Glomerular endothelial cell (primary cell): ENCODE measurements at places on chromosomes 5 and 9. TPM values are rescaled to one million over a fixed set of nuclear protein-coding genes. Genes with fewer than 3 reads are reported as not detected.

GRCh38 chr9:69046723-69047122, 11.2 kb downstream of the FXN start:
- DNase-seq = no peak

- no peak for DNase-seq
Observed at GRCh38 chr9:122334916-122335315, 35.9 kb upstream of the PTGS1 start.

- DNase-seq = no peak
Observed at GRCh38 chr9:89935801-89936200, 331.0 kb downstream of the GADD45G start.

GRCh38 chr9:15541872-15542271, 11.0 kb upstream of the CCDC171 start:
- DNase-seq = no peak

- DNase-seq = no peak
Observed at GRCh38 chr5:169964246-169964645, 16.0 kb downstream of the INSYN2B start.

DNA sequence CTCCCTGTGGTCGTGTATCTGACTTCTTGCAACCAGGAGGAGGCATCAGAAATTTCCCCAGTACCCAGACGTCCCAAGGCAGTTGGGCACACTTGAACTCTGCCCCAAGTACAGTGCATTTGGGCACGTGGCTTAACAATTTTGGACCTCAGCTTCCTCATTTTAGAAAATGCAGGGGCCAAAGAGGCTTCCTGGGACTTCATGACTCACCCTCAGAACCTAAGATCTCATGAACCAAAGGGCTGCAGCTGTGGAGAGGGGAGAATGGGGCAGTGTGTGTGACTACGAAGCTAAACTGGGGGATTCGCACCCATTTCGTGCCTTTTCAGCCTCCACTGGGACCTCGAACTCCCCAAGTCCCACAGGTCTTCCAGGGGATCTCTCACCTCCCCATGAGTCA, 59.2 kb downstream of the SYK start:
- DNase-seq = no peak

- no peak for DNase-seq
Observed at GRCh38 chr9:13165956-13166355, 113.5 kb downstream of the MPDZ start.

GRCh38 chr9:89039664-89040063, 48.4 kb downstream of the S1PR3 start:
- no peak for DNase-seq

CDC20B gene
- 0.23 TPM in 1 of 2 replicates, not detected in the other for total RNA-seq

SNCAIP gene
- total RNA-seq = 18.4 and 44.8 TPM in 2 replicates

RGP1 gene
- 16.5 and 22.9 TPM in 2 replicates for total RNA-seq

FCN1 gene
- total RNA-seq = not detected in 2 replicates
